Subcutaneous preadipocyte (primary cell): ENCODE measurements at places on chromosomes 12 and 14. TPM values are rescaled to one million over a fixed set of nuclear protein-coding genes. Genes with fewer than 3 reads are reported as not detected.

The PLCZ1 gene
- total RNA-seq: 0.39 TPM in 1 of 2 replicates, not detected in the other

The SERPINA3 gene
- 0.20 and 1.1 TPM in 2 replicates for total RNA-seq

The OVCH1 gene
- 0.37 and 0.98 TPM in 2 replicates for total RNA-seq

The OASL gene
- total RNA-seq: 0.73 and 1.6 TPM in 2 replicates

The CEP170B gene
- 14.3 and 19.7 TPM in 2 replicates for total RNA-seq

The NFE2 gene
- not detected in 2 replicates for total RNA-seq

The RNFT2 gene
- total RNA-seq: 1.1 and 4.7 TPM in 2 replicates

The KLRF1 gene
- total RNA-seq: under 0.01 and 0.20 TPM in 2 replicates

The ERBB3 gene
- under 0.01 TPM in 2 replicates for total RNA-seq

The MANSC1 gene
- 2.2 and 3.3 TPM in 2 replicates for total RNA-seq

The NCKAP5L gene
- total RNA-seq: 16.2 and 17.8 TPM in 2 replicates

The ZFHX2 gene
- 0.20 and 0.73 TPM in 2 replicates for total RNA-seq

The CLEC2A gene
- total RNA-seq: not detected in 2 replicates

The TCP11L2 gene
- total RNA-seq: 15.2 and 22.0 TPM in 2 replicates

The GLS2 gene
- total RNA-seq: under 0.01 TPM in 1 of 2 replicates, not detected in the other

The ALDH1L2 gene
- total RNA-seq: 18.4 and 21.1 TPM in 2 replicates

The AGAP2 gene
- under 0.01 and 0.39 TPM in 2 replicates for total RNA-seq

The GPRC5A gene
- 4.0 and 13.9 TPM in 2 replicates for total RNA-seq

The ETFBKMT gene
- 2.9 and 3.1 TPM in 2 replicates for total RNA-seq

The MLXIP gene
- 12.1 and 19.5 TPM in 2 replicates for total RNA-seq

The PAPLN gene
- 4.8 and 8.0 TPM in 2 replicates for total RNA-seq

The B3GNT4 gene
- total RNA-seq: under 0.01 and 0.20 TPM in 2 replicates

The BCL11B gene
- total RNA-seq: 0.20 and 0.37 TPM in 2 replicates

The ERO1A gene
- total RNA-seq: 71.7 and 87.6 TPM in 2 replicates

The M6PR gene
- 154 and 196 TPM in 2 replicates for total RNA-seq

The PPP2R5E gene
- 24.0 and 25.4 TPM in 2 replicates for total RNA-seq

The HIGD1C gene
- not detected in 2 replicates for total RNA-seq

The TBX5 gene
- 2.6 and 6.5 TPM in 2 replicates for total RNA-seq

The NGB gene
- not detected in 2 replicates for total RNA-seq

The DNAH10 gene
- total RNA-seq: 0.73 and 2.7 TPM in 2 replicates

The CCDC196 gene
- total RNA-seq: not detected in 2 replicates

The GUCY2C gene
- not detected in 2 replicates for total RNA-seq

The SLC38A4 gene
- under 0.01 and 0.20 TPM in 2 replicates for total RNA-seq

The AMIGO2 gene
- under 0.01 and 0.20 TPM in 2 replicates for total RNA-seq

The GPR65 gene
- total RNA-seq: under 0.01 TPM in 1 of 2 replicates, not detected in the other

The DTX1 gene
- total RNA-seq: 0.20 and 0.73 TPM in 2 replicates

The RNASE4 gene
- total RNA-seq: 4.7 and 25.4 TPM in 2 replicates

The LRRIQ1 gene
- total RNA-seq: 0.59 and 1.1 TPM in 2 replicates

The ATP2B1 gene
- total RNA-seq: 118 and 163 TPM in 2 replicates

The EPS8 gene
- total RNA-seq: 147 and 183 TPM in 2 replicates

The EFS gene
- 0.59 and 1.1 TPM in 2 replicates for total RNA-seq

The RNF212B gene
- total RNA-seq: not detected in 2 replicates

The KLRG1 gene
- total RNA-seq: 1.1 and 2.0 TPM in 2 replicates

The ITGA7 gene
- total RNA-seq: 15.2 and 18.7 TPM in 2 replicates

The EML5 gene
- under 0.01 TPM in 1 of 2 replicates, not detected in the other for total RNA-seq

The TSPAN11 gene
- total RNA-seq: 0.20 and 0.73 TPM in 2 replicates

The EPYC gene
- total RNA-seq: not detected in 2 replicates

The TAS2R31 gene
- 4.8 and 6.8 TPM in 2 replicates for total RNA-seq

The GATC gene
- total RNA-seq: 20.2 and 25.8 TPM in 2 replicates

The FERMT2 gene
- total RNA-seq: 105 and 145 TPM in 2 replicates

The NFKBIA gene
- 86.4 and 87.5 TPM in 2 replicates for total RNA-seq

The AMN gene
- total RNA-seq: under 0.01 TPM in 1 of 2 replicates, not detected in the other

The RPL10L gene
- total RNA-seq: not detected in 2 replicates

The TSHR gene
- not detected in 2 replicates for total RNA-seq

The GLIPR1L1 gene
- not detected in 2 replicates for total RNA-seq

The SOAT2 gene
- total RNA-seq: under 0.01 TPM in 1 of 2 replicates, not detected in the other

The RNASE11 gene
- not detected in 2 replicates for total RNA-seq
